DMS 273 treated with DMSO at 0.1 percent for 48 hours (cell line): ENCODE measurements at places on chromosomes 13 and 19.

DNA sequence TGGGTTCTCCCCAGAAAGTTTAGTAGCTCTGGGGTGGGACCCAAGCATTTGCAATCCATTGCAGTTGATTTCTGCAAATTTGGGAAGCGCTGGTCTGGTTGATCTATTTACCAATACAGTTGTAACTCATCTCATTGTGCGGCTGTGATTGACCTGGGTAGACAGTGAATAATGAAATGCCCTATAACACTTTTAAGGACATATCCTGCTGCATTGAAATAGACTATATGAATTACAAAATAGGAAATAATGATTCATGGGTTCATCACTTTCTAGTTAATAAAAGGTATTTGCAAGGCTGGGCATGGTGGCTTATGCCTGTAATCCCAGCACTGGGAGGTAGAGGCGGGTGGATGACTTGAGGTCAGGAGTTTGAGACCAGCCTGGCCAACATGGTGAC is 59.0 kb upstream of the FARP1 start:
- DNase-seq = no peak

DNA sequence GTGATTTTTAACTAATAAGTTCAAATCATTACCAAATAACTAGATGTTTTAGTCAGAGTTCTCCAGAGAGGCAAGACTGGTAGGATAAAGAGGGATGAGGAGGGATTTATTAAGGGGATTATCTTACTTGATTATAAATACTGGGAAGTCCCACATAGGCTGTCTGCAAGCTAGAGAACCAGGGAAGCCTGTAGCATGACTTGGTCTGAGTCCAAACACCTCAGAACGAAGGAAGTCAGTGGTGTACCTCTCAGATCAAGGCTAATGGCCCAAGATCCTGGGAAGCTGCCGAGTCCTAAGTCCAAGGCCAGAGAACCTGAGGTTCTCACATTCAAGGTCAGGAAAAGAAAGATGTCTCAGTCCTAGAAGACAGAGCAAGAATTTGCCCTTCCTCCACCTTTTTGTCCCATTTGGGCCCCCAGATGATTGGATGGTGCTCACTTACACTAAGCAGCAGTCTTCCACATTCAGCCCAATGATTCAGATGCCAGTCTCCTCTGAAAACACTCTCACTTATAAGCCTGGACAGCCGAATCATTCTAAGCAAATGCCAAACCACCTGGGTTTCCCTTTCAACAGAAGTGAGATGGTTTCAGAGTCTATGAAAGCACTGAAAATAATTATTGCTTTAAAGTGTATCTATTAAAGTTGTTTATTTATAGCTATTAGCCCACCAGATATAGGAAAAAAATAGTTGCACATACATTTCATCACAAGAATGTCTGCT is 1599.2 kb downstream of the OLFM4 start:
- no peak for DNase-seq

DNA sequence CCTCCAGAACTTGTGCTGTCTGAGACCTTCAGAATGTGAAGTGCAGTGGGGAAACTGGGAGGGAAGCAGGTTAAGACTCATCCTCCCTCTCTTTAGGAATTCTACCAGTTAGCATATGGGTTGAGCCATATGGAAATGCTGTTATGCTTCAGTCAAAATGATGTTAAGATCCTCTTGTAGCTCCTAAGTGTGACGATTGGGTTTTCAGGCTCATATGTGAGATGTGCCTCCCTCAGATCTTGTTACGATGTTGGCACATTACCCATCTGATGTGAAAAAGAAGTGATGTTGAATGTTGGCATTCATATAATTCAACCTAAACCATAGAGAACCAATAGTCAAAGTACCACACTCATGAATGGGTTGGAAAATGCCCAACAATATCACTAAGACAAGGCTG is 67.8 kb upstream of the IPO5 start:
- no peak for DNase-seq

- no peak for DNase-seq
Measured at GRCh38 chr13:98320561-98321105, 143.6 kb upstream of the RNF113B start.

GRCh38 chr13:20206065-20206697 is 13.4 kb upstream of the GJB2 start:
- no peak for DNase-seq

DNA sequence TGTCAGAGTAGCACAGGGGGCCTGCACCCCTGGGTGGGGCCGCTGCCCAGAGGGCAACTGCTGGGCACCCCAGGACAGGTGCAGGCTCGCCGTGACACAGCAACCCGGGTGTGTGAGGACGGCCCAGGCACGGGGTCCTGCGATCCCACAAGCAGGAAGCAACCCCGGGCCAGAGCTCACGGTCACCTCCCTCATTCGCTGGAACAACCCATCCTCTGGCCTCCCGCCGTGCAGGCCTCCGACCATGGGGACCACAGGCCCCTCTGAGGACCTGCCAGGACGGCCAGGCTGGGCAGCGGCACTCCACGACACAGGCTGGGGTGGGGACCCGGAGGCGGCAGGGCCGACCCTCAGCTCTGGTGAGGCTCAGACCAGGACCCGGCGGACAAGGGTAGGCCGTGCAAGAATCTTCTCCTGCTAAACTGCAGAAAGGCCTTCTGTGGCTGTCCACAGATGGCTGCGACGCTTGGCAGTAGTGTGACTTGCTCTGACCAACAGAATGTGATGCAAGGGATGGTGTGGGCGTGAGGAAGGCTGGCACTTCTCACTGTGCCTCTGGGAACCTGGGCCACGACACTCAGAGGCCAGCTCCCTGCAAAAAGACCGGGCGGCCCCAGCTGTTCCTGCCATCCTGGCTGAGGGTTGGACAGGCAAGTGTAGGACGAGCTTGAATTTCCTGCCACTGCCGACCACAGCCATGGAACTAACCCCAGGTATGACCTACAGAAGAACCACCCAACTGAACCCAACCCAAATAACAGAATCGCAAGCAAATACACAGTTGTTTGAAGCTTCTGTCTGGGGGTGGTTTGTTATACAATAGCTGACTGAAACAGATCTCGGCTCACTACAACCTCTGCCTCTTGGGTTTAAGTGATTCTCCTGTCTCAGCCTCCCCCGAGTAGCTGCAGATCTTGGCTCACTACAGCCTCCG is 26.5 kb downstream of the PIP5K1C start:
- DNase-seq = no peak

DNA sequence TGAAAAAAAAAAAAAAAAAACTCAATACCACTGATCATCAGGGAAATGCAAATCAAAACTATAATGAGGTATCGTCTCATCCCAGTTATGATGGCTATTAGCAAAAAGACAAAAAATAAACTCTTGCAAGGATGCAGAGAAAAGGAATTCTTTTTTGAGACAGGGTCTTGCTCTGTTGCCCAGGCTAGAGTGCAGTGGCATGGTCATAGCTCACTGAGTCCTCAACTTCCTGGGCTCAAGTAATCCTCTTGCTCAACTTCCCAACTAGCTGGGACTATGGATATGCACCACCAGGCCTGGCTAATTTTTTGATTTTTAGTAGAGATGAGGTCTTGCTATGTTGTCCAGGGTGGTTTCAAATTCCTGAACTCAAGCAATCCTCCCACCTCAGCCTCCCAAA is 59.5 kb downstream of the MICU2 start:
- DNase-seq = no peak

DNA sequence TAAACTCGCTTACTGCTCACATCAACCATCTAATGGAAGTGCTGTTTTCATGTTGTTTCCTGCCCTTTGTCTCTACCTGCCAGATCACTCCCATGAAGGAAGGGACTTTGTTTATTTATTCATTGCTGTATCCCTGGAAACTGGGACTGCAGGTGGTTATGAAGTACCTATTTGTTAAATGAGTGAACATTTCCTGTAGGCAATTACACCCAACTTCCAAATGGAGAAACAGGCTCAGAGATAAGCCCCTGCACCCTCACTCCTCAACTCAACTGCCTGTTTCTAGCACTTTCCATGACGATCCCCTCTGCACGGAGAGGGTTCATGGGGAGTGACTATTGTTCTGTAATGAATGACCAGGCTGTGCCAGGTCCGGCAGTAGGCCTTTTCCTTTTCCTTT is 1.9 kb upstream of the SELENOW start:
- DNase-seq = no peak

- no peak for DNase-seq
Measured at GRCh38 chr19:6767081-6767356, 216 bp downstream of the SH2D3A start.

DNA sequence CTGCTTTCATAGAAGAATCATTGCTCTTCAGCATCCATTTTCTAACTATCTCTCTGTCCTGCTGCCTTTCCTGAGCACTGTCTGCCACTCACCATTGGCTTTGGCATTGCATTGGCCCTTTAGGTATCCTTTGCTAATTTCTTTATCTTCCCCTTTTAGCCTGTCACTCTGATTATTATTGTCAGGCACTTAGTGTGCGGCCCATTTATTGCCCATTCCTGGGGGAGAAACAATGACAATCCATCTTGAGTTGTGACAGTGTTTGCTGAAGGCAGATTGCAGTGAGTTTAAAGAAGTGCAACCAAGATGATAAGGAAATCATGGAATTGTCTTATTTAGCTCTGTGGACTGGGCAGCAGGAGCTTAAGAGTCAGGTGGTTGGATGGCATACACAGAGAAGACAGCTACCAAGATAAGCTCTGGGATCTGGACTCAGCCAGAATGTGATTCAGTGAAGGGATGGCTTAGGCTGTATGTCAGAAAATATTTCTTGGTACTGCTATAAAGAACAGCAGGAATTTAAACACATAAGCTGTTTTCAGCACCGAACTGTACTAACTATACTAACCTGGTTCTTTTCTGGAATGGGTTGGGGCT is 25.3 kb downstream of the B3GLCT start:
- no peak for DNase-seq

DNA sequence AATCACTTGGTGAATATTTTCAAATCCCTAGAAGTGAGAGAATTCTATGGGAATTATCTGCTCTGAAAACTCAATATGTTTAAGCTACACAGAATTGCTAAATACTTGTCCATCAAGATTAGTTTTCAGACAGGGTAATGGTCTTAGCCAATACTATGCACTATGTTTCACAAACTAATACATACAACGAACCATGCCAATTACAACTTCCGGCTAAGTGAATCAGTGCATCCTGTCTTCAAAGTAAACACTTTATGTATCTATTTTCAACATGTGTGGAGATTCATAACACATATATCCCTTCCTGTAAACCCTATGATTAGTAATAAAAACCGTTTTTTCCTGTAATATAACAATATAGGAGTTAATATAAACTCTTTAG is 181.5 kb downstream of the POSTN start:
- no peak for DNase-seq

DNA sequence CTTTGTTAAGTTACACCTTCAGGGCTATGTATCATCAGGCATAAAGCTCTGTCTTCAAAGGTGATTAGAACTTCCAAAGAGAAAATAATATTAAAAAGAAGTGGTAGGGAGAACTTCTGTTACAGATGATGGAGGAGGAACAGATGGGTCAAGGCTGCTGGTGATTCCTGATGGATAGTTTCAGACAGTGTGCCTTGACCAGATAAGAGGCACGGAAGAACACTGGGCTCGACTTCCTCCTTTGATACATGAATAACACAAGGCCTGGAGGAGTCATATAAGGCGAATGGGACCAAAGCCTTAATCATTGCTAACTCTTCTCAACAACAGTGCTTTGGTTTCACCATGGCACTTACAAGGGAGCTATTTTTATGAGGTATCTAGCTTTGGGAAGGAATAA is 128.1 kb upstream of the RXFP2 start:
- no peak for DNase-seq

DNA sequence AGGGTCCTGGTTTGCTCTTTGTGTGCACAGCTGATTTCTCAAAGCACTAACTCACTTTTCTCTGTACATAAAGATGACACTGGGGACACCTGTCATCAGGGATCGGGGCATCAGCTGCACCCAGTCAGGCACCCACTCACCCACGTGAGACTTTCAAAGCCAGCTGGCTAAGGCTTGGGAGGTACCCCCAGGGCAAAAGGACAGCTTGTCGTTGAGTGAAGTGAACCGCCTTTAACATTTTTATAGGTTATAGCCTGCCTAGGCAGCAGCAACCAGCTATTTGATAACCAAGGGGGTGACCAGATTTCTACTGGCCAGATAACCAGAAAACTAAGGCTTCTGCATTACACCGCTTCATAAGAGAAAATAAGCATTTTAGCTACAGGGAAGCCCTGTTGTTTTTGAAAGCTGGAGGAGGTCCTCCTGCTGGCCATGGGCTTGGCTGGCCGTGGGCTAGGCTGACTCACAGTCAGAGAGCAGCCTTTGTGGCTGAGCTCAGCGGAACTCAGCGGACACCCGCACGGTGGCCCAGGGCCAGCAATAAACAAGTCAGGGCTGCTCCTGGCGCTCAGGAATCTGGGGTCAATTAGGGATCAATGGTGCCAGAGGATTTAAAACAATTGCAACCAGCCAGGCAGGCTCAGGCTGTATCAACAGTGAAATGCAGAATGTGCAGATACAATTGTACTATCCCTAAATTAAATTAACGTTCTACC is 57.1 kb downstream of the ALOX5AP start:
- DNase-seq = no peak

GRCh38 chr19:45253396-45254027 is 2.4 kb downstream of the MARK4 start:
- DNase-seq = no peak

GRCh38 chr13:50720861-50721671 is 122.4 kb downstream of the DLEU7 start:
- DNase-seq = no peak

- DNase-seq = no peak
Measured at GRCh38 chr13:40407567-40407966, 258.9 kb downstream of the FOXO1 start.
